Activated CD4-positive, alpha-beta memory T cell treated with anti-CD3 and anti-CD28 coated beads for 36 hours (primary cell): ENCODE measurements at places on chromosomes 4 and X.

- DNase-seq, result no peak
These were observed 12.0 kb downstream of the BST1 start for GRCh38 chr4:15714646-15715435.

DNA sequence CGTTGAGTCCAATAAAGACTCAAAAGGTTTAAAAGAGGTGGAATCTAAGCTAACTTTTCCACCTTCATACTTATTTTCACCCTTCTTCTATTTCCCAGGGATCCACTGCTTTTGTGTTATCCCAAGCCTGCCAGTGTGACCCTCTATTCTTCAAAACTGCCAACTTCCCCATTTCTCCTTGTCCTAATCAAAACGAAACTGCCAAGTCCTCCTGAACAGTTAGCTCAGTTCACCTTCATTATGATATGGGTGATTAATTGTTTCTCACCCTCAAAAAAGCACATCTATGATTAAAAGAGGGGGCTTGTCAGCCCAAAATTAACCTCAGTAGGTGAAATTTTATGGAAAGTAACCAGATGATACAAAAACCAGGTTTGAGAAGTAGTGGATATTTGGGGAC, 108.4 kb downstream of the GUCY2F start:
- no peak for DNase-seq

GRCh38 chrX:107818900-107819521, 6.7 kb upstream of the MID2 start:
- no peak for DNase-seq

GRCh38 chr4:155510771-155511170, 134.0 kb upstream of the MAP9 start:
- DNase-seq, result no peak

- DNase-seq, result no peak
These were observed 325.5 kb downstream of the PCDH18 start for GRCh38 chr4:137206781-137207180.

DNA sequence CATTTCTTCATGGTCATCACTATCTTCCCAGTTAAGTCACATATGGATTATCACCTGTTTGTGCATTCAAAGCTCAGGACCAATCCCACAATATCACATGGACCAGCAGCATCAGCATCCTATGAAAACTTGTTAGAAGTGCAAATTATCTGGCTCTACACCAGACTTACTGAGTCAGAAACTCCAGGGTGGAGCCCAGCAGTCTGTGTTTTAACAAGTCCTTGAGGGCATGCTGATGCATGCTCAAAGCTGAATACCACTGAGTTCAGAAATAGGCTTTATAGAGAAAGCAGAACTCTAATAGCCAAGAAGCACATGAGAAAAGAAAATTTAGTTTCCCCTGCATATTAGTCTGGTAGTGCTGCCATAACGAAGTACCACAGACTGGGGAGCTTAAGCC, 62.4 kb upstream of the GABRQ start:
- DNase-seq, result no peak

DNA sequence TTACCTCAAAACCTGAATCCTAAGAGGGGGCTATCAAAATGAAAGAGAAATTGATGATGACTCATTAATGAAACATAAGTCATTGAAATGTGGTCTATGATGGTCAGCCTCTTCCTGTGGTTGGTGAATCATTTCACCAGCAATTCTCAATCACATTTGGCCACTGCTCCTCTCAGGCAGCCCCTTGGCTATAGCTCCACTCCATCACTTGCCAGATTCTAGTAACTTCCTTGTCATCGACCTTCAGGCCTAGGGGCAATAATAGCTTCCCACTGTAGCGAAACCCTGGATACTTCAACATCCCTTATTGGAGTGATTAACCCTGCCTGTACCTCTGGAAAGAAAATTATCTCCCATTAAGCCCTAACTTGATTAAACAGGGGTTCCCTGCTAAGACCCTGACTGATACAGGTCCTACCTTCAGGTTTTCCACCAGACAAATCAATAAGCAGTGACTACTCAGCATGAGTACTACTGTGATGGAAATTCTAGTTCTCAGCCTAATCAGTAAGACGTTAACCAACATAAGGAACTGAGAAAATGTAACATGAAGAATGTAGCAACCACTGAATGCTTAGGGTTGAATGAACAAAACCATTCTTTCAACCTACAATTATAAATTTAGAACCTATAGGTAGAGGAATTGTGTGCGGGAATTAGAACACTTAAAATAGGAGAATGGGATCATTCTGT, 30.4 kb downstream of the ADH7 start:
- no peak for DNase-seq

DNA sequence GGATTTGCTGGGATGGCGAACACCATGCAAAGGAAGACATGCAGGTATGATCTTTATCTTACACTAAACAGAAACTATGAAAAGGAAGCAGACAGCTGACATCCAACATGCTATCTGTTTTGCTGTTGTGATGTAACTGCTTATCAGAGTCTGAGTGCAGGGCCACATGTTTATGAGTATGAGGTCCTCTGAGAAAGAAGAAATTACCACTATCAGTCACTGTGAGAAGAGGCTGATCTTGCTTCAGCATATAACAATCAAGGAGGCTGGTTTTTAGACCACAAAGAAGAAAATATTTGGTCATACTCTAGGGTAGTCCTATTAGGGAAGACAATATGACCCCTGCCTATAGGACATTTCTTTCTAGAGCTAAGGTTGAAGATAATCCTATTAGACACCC, 18.5 kb downstream of the CLGN start:
- no peak for DNase-seq

DNA sequence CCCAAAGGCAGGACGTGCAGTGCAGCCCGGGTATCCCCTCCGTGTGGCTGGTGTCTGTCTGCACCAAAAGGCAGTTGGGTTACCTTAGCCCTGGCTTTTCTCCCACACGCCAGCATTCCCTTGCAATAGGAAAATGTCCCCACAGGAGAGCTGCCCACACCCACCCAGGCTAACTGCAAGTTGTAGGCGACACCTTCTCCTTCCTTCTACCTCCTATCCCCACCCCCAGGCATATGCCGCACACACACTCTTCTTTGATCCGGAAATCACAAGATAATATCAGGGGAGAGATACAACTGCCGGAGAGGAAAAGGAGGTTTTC, 444 bp upstream of the APBB2 start:
- no peak for DNase-seq

DNA sequence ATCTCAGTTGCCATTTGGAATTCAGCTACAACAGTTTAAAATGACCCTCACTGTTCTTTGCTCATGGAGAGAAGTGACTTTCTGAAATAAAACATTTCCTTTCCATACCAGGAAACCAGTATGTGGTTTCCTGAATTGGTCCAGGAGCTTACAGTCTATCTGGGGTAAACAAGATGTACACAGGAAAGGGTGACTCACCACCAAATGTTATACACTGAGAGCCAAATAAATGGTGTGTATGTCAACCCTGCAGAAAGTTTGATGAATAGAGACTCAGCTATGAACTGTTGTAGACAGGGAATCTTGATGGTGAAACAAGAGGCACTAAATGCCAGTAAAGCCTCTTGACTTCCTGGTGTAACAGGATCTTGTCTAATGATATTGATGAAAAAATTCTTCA, 100.4 kb downstream of the HS6ST2 start:
- DNase-seq, result no peak
